ENCODE measurements at places on chromosomes 3 and 15. TPM values are rescaled to one million over a fixed set of nuclear protein-coding genes. Genes with fewer than 3 reads are reported as not detected.

BHLHE40 gene
- 50.8 TPM for total RNA-seq

GOLGA6A gene
- total RNA-seq, result 0.83 TPM

GOLGA8S gene
- total RNA-seq, result 0.20 TPM

DNA sequence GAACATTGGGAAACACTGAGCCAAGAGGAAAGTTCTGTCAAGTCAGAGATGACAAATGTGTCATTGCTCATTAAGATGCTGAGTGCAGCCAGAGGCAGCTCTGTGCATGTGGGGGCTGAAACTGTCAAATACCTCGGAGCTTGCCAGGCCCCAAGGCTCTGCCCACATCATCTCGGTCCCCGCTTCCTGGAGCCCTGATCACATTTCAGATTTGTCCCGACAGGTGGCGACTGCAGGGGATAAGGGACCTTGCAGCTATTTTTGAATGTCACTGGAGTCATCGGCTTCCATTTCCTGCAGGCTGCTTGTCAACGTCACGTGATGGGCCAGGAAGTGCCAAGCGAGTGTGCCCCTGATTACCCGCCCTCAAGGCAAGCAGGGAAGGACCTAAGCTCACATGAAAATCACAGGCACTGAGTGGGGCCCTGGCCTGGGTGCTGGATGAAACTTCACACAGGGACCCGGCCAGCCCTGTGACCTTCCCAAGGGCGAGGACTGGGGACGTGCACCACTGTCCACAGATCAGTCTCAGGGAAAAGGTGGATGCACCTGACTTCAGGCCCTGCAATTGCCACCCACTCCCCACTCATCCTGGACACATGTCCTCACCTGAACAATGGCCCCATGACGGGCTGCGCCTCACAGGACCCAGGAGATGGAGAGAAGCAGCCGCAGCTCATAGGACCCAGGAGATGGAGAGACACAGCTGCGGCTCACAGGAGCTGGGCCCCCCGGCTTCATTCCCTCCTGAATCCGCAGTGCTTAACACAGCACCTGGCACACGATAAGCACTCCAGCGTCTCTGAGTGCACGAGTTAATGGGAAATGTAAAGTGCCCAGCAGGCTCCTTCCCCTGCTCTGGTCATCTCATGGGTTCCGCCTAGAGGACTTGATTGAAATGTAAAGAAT is 73.4 kb downstream of the NUP210 start:
- no peak overlapping the region for H3K4me3 ChIP-seq
- no peaks in the 10 kb centered on the region for H3K27me3 ChIP-seq
- no peaks in the 10 kb centered on the region for H3K36me3 ChIP-seq
- DNase-seq, result peak; percentile 19
- peaks cover 5% of the 10 kb centered on the region for H3K4me1 ChIP-seq
- H3K27ac ChIP-seq, result no peak overlapping the region

DNA sequence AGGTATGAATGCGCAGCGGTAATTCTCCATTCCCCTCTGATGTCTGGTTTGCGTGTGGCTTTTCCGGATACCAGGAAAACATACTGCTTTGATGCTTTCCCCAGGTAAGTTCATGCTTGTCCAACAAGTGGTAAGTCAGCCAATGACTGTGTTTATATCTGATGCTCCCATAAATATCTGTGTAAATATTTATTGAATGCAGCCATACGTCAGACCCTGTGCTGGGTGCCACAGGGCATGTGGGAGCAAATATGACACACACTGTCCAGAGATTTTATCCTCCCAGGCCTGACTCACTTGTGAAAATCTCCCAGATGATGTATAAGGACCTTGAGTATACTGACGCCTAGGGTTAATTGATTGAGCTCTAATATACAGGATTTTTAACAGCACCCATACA is 29.6 kb upstream of the CEMIP start:
- H3K36me3 ChIP-seq, result no peaks in the 10 kb centered on the region
- H3K27me3 ChIP-seq, result no peaks in the 10 kb centered on the region
- H3K27ac ChIP-seq, result no peak overlapping the region
- H3K4me1 ChIP-seq, result no peaks in the 10 kb centered on the region

- H3K4me3 ChIP-seq, result no peak overlapping the region
- H3K27me3 ChIP-seq, result peaks cover 25% of the 10 kb centered on the region
- H3K36me3 ChIP-seq, result no peaks in the 10 kb centered on the region
- no peak for DNase-seq
- no peak overlapping the region for H3K27ac ChIP-seq
- H3K4me1 ChIP-seq, result no peaks in the 10 kb centered on the region
Measured at GRCh38 chr3:77042343-77042742, 2.4 kb downstream of the ROBO2 start.

- H3K4me1 ChIP-seq, result no peaks in the 10 kb centered on the region
- no peak overlapping the region for H3K4me3 ChIP-seq
- no peak for DNase-seq
- H3K27me3 ChIP-seq, result no peaks in the 10 kb centered on the region
Measured at GRCh38 chr15:39741258-39741657, 41.4 kb downstream of the FSIP1 start.

DNA sequence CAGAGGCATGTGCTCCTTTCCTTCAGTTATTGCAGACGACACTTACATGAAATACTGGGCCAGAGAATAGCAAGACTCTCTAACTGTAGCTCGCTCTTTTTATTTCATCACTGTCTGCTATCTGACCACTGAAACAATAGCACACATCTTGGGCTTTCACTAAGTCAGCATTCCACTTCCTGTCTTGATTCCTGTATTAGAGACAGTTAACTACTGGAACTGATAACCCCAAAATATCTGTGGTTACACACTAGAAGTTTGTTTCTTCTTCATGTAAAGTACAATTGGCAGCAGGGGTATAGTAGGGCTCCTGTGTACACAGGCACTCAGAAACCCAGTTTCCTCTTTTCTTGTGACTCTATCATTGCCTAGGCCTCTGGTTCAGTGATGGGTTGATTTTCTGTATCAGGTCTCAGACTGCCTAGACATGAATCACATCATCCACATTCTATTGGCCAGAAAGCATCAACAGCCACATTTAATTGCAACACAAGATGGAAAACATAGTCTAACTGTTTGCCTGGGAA is 230.2 kb upstream of the CD96 start:
- no peaks in the 10 kb centered on the region for H3K27me3 ChIP-seq
- H3K4me3 ChIP-seq, result no peak overlapping the region
- no peaks in the 10 kb centered on the region for H3K36me3 ChIP-seq
- DNase-seq, result no peak
- H3K27ac ChIP-seq, result no peak overlapping the region
- H3K4me1 ChIP-seq, result no peaks in the 10 kb centered on the region

DNA sequence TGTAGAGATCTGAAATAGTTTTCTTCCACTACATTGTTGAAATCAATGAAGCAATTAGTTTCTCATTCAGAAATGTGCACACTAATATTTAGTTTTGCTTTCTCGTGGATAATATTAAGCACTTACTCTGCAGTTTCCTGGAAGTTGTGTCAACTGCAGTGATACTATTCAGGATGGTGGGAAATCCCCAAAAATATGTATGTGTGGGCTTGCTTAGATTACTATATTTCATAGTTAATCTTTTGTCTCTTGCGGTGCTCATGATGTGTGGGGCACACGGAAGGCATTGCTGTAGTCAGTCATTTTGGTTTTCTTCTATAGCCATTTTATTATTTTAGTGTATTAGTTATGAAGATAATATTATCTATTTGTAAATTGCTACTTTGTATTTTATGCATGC is 19.7 kb downstream of the RAB11A start:
- H3K4me3 ChIP-seq, result no peak overlapping the region
- H3K27ac ChIP-seq, result no peak overlapping the region
- H3K4me1 ChIP-seq, result no peaks in the 10 kb centered on the region
- no peaks in the 10 kb centered on the region for H3K36me3 ChIP-seq
- H3K27me3 ChIP-seq, result no peaks in the 10 kb centered on the region

DNA sequence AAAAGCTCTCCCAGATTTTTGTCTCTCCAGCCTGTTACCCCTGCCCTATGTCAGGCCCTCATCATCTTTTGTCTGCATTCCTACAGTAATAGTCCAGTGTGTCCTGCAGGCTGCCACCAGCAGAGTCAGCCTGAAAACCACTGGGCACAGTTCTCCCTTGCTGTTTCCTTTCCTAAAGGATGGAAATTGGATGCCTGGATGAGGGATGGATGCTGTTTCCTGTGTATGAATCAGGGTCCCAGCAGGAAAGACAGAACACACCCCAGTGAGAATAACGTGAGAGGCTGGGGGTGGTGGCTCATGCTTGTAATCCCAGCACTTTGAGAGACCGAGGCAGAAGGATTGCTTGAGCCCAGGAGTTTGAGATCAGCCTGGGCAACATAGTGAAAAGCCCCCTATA is 3.3 kb upstream of the SNX33 start:
- peaks cover 8% of the 10 kb centered on the region for H3K4me1 ChIP-seq
- no peaks in the 10 kb centered on the region for H3K36me3 ChIP-seq
- no peaks in the 10 kb centered on the region for H3K27me3 ChIP-seq
- H3K27ac ChIP-seq, result no peak overlapping the region
- no peak for DNase-seq

DNA sequence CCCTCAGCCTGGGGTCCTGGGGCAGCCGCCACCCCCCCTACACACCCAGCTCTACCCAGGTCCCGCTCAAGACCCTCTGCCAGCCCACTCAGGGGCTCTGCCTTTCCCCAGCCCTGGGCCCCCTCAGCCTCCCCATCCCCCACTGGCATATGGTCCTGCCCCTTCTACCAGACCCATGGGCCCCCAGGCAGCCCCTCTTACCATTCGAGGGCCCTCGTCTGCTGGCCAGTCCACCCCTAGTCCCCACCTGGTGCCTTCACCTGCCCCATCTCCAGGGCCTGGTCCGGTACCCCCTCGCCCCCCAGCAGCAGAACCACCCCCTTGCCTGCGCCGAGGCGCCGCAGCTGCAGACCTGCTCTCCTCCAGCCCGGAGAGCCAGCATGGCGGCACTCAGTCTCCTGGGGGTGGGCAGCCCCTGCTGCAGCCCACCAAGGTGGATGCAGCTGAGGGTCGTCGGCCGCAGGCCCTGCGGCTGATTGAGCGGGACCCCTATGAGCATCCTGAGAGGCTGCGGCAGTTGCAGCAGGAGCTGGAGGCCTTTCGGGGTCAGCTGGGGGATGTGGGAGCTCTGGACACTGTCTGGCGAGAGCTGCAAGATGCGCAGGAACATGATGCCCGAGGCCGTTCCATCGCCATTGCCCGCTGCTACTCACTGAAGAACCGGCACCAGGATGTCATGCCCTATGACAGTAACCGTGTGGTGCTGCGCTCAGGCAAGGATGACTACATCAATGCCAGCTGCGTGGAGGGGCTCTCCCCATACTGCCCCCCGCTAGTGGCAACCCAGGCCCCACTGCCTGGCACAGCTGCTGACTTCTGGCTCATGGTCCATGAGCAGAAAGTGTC is 30.2 kb downstream of the PTPN23 start:
- no peak overlapping the region for H3K4me3 ChIP-seq
- H3K27ac ChIP-seq, result no peak overlapping the region
- no peak for DNase-seq
- H3K27me3 ChIP-seq, result no peaks in the 10 kb centered on the region
- H3K4me1 ChIP-seq, result no peaks in the 10 kb centered on the region

DNA sequence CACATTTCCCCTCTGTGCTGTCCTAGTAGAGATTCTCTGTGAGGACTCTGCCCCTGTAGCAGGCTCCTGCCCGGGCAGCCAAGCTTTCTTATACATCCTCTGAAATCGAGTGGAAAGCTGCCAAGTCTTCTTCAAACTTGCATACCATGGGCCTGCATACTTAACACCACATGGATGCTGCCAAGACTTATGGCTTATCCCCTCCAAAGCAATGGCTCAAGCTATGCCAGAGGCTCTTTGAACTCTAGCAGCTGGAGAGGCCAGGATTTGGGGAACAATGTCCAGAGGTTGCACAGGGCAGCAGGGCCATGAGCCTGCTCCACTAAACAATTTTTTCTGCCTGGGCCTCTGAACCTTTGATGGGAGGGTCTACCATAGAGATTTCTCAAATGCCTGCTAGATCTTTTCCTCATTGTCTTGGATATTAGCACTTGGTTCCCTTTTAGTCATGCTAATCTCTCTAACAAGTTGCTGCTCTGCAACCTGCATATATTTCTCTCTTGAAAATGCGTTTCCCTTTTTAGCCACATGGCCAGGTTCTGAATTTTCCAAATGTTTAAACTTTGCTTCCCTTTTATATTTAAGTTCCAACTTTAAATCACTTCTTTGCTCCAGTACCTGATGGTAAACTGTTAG is 6.1 kb upstream of the PLSCR4 start:
- no peaks in the 10 kb centered on the region for H3K27me3 ChIP-seq
- no peak for DNase-seq
- H3K4me1 ChIP-seq, result no peaks in the 10 kb centered on the region
- no peak overlapping the region for H3K4me3 ChIP-seq

DNA sequence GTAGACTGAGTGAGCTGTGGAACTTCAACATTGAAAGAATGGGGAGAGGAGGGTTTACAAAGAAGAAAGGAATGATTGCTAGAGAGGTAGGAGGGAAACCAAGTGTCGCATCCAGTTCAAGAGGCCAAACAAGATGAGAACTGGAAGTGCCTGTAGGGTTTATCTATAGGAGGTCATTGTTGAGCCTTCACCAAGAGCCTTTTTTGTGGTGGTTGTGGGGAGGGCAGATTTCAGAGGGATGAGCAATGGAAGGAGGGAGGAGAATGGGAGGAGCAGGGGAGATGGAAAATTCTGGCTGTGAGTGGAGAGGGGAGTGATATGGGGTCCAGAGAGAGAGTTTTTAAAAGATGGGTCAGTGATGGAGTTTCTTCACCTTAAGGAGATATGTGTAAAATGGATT is 8.5 kb downstream of the PDIA5 start:
- DNase-seq, result no peak
- H3K36me3 ChIP-seq, result no peaks in the 10 kb centered on the region
- H3K27ac ChIP-seq, result no peak overlapping the region
- peaks cover 8% of the 10 kb centered on the region for H3K4me1 ChIP-seq

DNA sequence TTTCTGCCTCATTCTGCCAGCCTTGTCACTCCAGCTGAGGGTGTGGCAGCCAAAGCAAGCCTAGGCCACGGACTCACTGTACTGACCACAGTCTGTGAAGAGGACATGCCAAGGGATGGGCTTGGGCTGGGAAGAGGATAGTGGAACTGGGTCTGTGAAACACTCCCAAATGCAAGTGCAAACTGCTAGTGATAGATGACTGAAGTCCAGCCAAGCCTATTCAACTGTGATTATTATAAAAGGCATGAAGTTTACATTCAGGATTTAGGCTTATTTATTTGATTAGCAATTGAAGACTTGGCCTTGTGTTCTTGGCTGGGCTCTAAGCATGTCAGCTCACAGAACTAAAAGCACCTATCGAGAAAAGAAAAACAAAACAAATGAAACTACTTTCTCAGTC is 84.9 kb upstream of the UBE2E1 start:
- no peak overlapping the region for H3K4me3 ChIP-seq
- H3K27ac ChIP-seq, result no peak overlapping the region
- no peaks in the 10 kb centered on the region for H3K4me1 ChIP-seq
- DNase-seq, result no peak
- H3K36me3 ChIP-seq, result no peaks in the 10 kb centered on the region
- no peaks in the 10 kb centered on the region for H3K27me3 ChIP-seq

All from gastrocnemius medialis (tissue), 4 donors.